Stimulated activated CD4-positive, alpha-beta T cell treated with anti-CD3 and anti-CD28 coated beads, Interleukin-4, amount 100 ng/mL, for 1 hour (primary cell): ENCODE measurements at places on chromosomes 2 and 18.

DNA sequence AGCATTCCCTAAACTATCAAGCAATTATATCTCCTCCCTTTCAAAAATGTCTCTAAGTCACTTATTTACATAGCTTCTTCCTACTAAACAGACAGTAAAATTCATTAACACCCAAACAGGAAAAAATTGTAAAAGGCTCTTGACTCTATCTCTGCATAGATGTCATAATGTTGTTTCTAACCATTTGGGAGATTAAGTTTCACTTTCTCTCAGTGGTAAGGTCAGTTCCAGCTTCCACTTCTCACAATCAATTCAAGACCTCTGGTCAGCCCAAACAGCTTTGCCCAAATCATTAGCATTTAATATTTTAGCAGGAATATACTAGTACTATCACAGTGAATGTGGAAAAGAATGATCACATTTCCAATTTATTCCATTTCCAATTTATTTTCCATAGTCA, 374.3 kb upstream of the MC4R start:
- no peak for DNase-seq

- DNase-seq: no peak
Observed at GRCh38 chr2:101931402-101931801, 60.4 kb upstream of the IL1R2 start.

GRCh38 chr2:12652723-12653122, 64.0 kb upstream of the TRIB2 start:
- no peak for DNase-seq

DNA sequence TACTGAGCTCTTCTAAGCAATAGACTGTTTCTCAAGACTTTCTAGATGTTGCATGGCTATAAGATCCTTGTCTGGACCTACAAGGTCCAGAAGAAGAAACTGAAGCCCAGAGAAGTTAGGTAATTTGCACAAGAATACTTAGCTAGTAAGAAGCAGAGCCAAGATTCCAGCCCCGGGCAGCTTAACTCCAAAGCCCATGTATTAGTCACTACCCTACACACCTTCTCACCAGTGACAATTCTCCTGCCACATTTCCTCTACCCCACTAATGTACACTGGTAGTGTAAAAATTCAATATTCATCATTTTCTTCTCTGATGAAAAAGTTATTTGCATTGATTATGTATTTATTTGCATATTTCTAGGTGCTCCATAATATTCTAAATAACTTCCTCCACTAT, 95.5 kb upstream of the CREB1 start:
- no peak for DNase-seq

DNA sequence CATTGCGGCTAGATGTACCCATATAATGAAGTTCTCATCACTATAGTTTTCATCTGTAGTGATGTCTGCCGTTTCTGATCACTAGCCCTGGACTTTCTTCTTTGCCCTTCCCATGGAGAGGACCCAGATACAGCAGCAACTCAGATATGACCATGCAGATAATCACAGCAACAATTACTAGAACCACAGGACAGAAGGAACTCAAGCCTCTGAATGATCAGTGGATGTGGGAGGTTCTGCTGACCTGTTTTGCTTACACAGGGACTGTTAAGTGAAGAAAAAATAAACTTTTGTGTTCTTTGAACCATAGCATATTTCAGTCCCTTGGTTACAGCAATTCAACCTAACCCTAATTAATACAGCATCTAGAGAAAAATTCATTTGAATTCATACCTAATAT, 62.7 kb downstream of the ACVR1 start:
- DNase-seq: no peak

DNA sequence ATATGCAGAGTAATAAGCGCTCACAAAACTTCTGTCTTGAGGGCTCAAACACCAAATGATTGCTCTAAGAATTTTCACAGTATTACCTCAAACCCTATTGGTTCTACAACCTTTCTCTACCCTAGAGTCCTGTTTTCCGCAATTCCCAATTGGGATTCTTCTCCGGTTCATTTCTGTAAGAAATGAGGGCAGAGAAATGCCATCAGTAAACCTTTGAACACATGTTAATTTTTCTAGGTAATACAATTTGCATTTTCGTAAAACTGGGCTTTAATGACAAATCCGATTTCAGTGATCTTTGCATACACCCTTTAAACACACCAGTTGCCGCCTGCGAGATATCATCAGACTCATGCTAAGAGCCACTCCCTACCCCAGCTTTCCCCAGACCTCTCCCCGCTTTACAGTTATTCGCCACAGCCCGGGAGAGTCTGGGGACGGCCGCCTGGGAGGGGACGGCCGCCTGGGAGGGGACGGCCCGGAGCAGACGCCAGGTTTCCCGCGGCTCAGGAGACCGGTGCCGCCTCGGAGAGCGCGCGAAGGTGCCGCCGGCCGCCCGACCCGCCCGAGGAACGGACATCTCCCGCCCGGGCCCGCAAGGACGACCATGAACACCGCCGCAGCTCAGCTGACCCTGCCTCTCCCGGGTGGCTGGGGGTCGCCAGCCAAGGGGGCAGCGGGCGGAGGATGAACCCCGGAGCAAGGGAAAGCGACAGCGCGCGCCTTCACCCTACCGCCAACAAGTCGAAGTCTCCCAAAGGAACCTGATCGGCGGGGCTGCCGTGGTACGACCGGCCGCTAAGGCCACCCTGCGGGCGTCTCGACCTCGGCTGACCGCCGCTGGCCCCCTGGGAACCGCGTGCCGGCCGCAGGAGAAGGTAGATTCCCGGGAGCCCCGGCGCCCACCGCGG, 463 bp downstream of the SMC6 start:
- peak; percentile 43 for DNase-seq

DNA sequence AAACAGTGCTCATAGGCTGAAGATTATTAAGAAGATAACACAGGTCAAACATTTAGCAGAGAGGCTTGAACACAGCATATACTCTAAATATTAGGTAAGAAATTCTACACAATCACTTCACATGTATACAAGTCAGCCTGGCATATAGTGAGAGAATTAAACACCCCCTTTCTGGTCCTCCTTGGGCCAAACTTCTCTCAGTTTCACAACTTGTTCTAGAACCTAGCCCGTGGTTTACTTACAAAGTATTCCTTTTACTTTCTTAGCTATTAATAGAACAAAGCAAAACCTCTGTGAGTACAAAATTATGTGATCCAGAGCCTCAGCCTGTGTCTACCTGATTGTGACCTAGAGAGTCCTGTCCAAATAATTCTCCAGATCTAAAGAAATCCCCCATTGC, 562.8 kb downstream of the TNS1 start:
- no peak for DNase-seq

DNA sequence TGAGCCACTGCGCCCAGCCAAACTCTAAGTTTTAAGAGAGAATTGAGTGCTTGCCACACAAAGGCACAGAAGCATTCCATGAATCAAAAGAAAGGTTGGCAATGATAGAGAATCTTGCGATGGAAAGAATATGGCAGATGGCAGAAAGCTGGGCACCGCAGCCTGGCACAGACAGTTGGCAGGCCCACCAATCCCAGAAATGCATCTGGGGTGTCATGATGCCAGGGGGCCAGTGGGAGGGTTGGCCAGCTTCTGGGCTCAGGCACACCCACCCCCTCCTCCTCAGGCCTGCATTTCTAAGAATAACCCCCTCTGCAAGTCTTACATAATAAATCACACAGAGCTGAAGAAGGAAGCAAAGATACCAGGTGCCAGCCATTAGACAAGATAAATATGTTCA, 19.6 kb downstream of the ZNF2 start:
- DNase-seq: no peak

DNA sequence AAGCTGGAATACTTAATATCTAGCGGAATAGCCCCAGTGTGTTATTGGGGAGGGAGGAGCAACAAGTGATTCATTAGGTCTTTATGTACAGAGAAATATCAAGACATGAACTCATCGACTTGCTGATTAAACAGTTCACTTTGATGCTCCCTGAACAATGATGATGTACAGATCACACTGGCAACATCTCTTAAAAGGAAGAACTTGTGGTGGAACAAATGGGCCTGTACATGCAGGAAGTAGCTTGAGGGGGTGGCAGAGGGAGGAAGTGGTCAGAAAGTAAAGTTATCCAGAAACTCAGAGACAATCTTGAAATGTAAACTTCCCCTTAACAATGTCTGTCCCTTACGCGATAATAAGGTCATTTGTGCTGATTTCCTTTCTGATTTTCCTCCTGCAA, 90.5 kb downstream of the NXPH2 start:
- no peak for DNase-seq

DNA sequence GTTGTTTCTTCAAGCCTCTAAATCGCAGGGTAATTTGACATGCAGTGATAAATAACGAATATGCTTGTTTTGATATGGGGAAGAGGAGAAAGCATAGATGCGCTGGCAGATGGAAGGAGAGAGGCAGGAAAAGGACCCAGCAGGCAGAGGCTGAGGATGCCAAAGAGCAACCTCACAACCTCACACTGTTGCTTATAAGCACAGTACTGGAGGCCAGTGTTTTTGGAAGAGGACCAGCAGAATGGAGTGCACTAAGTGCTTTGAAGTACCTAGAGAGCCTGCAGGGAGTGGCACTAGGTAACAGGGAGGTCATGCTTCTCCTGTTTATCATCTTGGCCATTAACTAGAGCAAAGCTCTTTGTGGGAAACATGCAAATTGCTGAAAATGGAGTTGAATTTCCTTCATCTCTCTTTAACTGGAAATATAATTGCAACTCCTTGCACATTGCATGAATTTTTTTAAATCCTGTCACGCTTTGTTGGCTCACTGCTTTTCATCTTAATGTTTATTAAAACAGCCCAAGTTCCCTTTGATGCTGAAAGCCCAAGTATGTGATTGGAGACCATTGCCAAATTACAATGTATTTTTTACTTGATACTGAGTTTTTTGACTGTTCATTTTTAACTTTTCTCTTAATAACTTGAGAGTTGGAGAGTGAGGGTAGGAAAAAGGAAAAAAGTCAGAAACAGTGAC, 236.4 kb downstream of the LRRTM1 start:
- no peak for DNase-seq

DNA sequence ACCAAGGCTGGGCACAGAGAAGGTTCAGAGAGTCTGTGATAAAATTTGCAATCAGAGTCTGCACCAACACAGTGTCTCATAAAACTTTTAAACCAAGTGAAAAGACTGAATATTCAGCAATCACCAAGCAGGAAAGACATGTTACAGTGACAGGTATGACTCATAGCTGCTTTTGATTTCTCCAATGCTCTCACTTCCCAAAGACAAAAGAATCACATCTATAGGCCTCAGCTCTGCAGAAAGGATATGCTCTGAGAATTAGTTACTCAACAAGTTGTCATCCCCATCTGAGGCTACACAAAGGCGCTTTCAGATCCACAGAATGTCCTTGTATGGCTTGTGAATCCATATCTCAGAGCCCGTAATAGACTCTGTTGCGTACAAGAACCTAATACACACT, 92.5 kb downstream of the KCNF1 start:
- DNase-seq: no peak

GRCh38 chr2:12709207-12709522, 7.6 kb upstream of the TRIB2 start:
- DNase-seq: no peak

GRCh38 chr2:120272763-120273481, 20.3 kb downstream of the RALB start:
- DNase-seq: no peak

GRCh38 chr2:236769981-236770671, 200.5 kb downstream of the ACKR3 start:
- no peak for DNase-seq

DNA sequence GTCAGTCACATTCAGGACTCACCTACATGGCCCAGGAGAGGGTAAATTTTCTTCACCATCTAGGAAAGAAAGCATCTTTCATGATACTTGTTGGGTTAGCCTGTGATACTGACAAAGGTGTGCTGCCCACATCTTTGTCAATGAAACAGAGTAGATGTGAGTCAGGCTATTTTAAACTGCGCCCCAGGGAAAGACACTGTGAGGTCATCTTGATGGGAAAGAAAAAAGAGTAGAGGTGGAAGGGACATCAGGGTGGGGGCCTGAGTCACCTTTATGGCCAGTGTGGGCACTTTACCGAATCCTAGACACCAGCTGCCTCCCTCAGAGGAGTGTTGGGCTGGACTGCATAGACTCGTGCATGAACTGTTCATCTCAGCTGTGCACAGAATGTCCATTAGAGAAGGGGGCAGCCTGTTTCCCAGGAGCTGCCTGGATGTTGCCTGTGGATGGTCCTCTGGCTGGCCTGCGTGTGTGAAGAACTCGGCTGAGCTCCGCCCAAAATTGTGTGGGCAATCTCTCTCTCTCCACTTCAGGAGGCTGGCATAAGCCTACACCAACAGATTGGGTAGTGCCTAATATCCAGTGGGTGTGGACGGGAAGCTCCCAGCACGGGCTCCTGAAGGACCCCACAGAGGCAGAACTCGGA, 278.7 kb upstream of the PXDN start:
- DNase-seq: no peak

DNA sequence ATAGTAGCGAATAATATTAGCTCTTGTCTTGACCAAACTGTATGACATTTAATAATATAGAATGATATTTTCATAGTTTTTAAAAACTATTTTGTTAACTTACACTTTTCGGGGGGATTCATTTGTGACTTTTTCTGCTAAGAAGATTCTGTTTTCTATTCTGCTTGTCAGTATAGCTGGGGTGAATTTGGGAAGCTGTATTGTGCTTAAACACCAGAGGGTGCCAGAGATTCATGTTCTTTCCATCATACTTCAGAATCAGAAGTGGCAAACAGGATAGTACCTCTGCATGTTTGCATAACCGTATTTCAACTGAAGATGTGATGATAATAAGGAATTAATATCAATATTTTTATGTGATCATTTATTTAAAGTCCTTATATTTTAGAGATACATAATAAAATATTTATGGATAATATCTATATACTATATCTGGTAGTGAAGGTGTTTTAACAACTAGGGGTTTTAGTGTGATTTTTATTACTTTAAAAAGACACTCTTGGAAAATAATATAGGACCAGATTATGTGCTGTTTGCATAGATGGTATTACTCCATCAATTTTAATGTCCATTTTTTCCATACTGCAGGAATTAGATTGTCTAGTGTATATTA, 81.0 kb downstream of the TAF4B start:
- no peak for DNase-seq

- no peak for DNase-seq
Observed at GRCh38 chr18:10926621-10927161, 222.7 kb downstream of the PIEZO2 start.

GRCh38 chr2:171492664-171493063, 29.6 kb upstream of the CYBRD1 start:
- no peak for DNase-seq

DNA sequence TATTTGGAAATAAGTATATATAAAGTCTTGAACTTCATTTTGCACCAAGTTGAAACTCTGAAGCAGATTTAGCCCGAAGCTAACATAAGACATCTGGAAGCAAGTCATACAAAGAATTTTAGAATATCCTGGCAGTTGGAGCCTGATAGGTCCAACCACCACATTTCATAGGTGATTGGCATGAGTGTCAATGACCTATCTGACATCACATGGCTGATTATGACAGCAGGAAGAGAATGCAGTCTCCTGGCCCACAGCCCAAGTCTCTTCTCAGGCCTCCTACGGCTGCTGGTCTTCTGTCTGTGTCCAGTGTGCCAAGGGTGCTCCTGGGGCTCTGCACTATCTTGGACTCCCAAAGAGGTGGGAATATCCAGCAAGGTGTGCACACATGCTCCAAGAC, 325.7 kb upstream of the ACVR2A start:
- DNase-seq: no peak
